CD8-positive, alpha-beta memory T cell (primary cell): ENCODE measurements at places on chromosomes 6 and 20.

DNA sequence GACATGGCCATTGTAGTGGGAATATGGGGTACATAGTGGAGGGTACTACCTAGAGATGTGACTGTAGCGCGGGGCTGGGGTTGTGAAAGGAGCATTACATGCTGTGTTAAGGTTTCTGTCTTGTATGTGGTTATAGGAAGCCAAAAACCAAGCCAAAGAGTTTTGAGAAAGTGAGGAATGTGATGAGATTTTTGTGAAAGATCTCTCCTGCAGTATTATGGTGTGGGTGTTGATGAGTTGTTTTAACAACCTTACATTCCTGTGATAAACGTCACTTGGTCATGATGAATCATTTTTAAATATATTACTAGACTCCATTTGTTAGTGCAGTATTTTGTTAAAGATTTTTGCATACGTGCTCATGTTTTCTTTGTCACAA, 48.9 kb downstream of the ZFAND3 start:
- no peak for DNase-seq

- DNase-seq, result no peak
Measured at GRCh38 chr6:159961528-159961927, 7.4 kb upstream of the IGF2R start.

DNA sequence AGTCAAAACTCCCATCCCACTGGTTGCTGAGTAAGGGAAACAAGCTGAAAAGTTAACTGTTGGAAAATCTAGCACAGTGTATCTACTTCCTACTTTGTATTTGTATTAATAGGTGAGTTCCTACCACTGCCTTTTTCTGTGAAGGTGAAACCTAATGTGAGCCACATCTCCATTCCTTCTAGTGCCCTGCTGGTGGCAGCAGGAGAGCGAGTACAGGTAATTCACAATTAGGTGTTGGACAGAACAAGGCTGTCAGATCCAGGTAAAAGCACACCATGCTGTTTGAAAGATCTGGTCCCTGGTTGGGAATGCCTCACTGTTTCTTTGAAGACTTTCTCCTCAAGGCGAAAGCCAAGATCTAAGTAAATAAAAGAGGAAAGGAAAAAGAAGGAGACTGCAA, 528.4 kb downstream of the PKHD1 start:
- DNase-seq, result no peak

DNA sequence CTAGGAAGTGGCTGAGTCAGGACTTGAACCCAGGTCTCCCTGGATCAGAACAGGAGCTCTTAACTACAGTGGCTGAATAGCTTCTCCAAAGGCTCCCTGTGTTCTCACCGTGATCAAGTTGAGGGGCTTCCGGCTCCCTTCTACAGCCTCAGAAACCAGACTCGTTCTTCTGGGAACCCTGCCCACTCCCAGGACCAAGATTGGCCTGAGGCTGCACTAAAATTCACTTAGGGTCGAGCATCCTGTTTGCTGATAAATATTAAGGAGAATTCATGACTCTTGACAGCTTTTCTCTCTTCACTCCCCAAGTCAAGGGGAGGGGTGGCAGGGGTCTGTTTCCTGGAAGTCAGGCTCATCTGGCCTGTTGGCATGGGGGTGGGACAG, 44.6 kb upstream of the TTPAL start:
- no peak for DNase-seq

DNA sequence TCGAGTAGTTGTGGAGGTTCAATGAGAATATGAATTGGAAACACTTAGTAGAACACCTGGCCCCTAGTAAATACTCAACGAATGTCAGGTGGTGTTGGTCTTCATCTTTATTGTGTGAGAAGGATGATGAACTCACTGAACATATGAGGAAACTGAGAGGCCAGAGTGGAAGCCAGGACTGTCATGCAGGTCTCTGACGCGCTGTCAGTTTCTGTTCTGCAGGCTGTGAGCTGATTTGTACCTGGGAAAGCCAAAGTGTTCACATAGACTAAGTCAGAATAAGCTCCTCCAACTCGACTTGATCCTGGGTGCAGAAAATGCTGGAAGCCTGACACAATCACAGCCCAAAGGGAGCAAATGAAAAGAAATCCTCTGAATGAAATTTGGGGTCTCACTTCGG, 222.2 kb downstream of the LY86 start:
- DNase-seq, result no peak

DNA sequence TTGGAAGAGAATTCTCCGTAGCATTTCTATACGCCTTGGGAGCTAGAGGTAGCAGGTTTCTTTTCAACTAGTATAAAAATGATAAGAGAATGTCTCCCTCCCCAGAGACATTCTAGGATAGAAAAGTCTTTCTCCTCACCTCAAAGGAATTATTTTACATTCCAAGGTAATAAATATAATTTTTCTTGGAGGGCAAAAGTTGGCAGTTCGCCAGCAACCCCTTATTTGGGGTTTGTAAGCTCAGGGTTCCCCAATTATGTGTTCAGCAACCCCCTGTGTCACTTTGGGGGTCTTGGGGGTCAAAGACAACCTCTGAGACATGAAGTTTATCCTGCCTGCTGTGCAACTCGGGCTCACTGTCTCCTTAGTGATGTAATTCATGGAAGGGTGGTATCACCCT, 58.3 kb downstream of the THEMIS start:
- DNase-seq, result no peak

DNA sequence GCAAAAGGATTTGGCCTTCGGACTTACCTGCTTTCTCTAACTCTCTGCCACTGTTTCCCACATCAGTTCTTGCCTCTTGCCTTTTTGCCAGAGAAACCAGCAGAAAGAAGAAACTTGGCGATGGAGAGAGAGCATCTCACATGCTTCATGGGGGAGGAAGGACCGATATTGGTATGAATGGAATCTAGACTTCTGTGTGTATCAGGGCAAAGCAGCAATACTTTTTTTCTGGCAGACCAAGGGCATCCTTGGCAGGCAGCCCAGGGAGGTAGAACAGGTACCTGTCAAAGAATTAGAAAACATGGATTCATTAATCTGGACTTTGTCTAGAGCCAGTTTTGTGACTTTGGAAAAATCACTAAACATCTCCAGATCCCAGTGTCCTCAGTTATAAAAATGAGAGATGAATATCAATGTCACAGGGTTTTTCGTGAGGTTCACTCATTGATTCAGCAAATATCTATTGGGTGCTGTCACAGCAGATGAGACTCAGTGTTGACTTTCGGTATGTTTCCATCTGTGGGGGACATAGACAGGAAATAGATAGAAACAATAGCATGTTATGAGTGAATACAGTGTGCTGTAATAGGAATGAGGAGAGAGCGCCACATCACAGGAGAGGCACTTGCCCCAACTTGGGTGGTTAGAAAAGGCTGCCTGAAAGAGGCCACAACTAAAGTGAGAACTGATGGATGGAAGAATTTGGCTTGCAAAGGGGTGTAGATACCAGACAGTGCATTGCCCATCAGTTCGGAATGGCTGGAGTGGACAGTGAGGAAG, 114.1 kb downstream of the CD83 start:
- no peak for DNase-seq

- DNase-seq, result no peak
Measured at GRCh38 chr6:107083047-107083768, 32.1 kb downstream of the BEND3 start.

DNA sequence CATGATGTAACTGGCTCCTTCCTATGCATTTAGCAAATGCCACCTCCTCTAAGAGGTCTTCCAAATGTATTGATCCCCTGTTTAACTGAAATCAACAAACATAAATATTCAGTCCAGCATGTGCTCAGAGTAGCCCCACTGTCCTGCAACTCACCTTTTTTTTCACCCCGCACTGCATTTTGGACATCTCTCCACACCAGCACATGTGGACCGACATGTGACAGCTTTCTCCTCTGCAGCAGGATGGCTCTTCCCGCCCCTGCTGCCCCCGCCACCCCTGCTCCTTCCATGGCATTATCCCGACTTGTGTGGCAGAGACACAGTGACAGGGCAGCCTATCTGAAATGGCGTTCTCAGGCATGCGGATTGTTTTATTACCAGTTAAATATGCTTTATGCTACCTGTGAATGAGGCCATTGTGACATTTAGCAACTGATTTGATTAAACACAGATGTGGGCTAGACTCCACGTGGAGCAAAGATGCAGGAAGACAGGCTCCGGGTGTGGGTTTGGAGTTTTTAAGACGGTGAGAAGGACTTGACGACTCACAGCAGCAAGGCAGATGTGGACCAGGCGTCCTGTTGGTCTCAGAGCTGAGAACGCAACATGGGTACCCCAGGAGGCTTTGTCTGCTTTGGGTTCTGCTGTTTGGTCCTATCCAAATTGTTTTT, 161.2 kb downstream of the EYA2 start:
- DNase-seq, result no peak

DNA sequence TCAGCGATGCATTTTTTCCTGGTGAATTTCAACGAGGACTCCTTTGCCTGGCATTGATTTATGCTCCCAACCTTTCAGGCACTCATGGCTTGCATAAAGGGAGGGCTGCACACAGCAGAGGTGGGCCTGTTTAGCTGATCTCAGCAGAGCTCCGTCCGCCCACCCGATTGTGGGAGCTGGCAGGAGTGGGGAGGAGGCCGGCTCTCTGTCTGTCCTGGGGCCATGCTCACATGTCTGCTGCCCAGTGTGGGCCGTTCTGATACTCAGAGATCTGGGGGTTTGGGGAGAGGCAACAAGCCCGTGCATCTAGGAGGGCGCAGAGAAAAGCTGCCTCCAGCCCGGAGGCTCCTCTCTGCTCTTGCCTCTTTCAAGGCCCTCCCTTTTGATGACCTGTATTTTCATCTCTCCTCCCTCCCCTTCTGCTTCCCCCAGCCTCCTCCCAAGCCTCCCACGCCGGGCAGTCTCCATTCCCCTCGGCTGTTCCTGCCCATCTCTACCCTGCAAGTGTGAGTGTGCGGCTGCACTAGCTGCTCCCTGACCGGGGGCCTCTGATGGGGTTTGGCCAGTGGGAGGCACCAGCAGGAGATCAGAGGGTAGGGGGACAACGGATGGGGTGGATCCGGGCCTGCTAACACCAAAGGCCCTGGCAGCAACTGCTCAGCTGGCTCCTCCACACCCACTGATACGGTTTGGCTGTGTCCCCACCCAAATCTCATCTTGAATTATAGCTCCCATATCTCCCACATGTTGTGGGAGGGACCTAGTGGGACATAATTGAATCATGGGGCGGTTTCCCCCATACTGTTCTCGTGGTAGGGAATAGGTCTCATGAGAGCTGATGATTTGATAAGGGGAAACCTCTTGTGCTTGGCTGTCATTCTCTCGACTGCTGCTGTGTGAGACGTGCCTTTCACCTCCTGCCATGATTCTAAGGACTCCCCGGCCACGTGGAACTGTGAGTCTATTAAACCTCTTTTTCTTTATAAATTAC, 39.6 kb upstream of the MLN start:
- DNase-seq, result no peak

DNA sequence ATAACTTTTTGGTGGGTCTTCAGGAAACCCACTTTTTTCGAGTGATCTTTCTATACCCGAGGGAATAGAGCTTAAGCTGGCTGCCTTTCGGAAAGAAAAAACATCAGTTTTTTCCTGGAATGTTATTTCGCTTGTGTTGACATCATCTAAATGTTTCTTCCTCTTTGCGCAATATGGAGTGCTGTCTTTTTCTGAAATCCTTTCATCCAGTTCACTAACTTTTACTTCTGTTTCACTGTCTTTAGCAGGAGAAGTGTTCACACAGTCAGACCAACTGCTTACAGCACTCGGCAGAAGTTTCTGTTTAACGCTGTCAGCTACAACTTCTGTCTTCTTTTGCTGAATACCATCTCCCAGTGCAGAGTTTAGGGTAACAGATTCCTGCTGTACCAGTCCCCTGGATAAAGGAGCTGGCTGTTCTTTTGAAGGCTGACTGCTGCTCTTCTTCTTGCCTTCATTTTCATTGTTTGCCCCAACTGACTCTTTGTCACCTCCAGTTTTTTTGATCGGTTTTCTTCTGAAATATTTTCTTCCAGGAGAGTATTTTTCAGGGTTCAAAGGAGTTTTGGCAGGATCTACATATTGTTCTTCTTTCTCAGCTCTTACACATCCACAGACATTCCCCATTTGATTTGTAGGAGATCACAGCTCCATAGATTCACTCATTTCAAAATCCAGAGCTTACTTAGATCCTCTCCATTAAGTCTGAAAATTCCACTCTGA, 50.0 kb upstream of the DST start:
- no peak for DNase-seq

DNA sequence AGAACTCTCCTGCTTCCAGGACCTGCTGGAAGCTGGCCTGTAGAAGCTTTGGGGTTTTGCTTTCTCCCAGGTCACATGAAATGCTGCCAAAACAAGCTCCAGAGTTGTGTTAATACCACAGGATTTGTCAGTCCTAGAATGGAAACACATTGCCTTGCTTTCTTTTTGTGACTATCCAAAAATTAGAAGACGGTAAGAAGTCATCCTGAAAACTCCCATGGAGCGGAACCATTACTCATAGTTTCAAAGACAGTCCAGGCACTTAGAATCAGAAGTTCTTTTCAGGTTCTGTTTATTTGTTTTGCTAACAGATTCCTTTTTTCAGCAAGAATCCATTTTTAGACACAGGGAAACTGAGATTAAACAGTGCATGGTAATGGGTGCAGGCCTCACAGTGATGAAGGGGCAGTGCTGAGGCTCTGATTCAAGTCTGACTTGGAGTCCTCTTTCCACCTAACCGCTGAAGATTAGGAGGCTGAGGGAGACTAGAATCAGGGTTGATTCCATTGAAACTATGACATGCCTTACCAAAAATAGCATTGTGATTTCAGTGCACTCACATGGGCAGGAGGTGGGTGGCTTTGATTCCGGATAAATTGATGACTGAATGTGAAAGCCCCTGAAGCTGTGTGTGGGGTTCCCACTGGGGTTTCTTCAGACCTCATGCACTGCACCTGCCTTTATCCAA, 72.2 kb upstream of the NAA20 start:
- DNase-seq, result no peak

DNA sequence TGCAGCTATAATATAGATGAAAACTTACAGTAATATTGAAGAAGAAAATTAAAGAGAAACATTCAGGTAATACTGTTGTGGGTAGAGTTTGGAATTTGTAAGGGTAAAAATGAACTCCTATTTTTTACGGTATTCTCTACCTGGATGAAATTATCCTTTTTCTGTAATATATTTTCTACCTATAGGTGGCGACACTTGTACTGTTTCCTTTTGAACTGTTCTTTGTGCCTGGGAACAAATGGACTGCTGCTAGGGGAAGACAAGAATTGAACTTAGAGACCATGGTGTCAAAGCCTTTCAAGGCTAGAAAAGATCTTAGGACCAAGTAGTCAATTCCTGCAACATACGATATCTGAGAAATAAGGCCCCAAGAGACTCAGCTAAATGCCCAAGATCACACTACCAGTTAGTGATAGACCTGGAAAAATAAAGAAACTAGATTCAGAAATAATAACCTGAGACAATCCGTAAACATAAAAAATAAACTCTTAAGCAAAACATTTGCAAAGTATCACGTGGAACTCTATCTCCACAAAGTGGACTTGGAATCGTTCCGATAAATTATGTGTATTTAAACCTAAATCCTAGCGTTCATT, 383.8 kb downstream of the TFAP2A start:
- no peak for DNase-seq

DNA sequence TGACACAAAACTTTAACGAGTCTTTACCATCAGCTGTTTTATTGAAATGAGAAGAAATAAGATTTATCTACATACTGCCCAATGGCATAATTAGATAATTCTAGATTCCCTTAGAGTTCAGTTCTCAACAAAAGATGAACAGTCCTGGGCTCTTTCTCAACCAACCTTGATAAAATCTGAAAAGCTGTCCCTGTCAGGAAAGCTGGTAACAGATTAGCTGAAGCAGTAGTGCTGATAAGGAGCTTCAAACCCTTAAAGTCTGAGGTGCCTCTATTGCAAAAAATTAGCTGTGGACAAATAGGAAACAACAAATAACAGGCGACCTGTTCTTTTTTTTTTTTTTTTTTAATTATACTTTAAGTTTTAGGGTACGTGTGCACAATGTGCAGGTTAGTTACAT, 35.9 kb upstream of the FAM135A start:
- no peak for DNase-seq
